ENCODE measurements at places on chromosomes 12 and 14.

- DNase-seq = no peak
These were observed 119.3 kb downstream of the DAD1 start for GRCh38 chr14:22469538-22470303.

DNA sequence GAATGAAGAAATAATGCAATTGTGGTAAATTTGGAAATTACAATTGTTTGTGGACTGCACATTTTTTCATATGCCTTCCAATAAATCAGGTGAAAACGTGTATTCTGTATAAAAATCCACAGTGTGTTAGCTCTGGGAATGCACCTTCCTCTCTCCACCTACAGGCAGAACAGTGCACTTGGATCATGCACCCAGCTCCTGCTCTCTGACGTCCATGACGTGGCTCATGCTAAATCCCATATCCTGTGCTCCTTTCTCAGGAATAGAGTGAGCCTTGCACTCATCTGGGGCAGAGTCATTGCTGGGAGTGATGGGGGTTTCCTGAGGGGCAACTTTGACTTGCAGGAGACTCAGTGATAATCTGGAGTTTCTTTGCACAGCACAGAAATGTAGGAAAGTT, 1282.1 kb downstream of the TMEM121 start:
- DNase-seq = no peak

- no peak for DNase-seq
These were observed 312.2 kb upstream of the ATP2B1 start for GRCh38 chr12:90020881-90021280.

GRCh38 chr12:52591521-52591920, 9.7 kb downstream of the KRT72 start:
- no peak for DNase-seq

DNA sequence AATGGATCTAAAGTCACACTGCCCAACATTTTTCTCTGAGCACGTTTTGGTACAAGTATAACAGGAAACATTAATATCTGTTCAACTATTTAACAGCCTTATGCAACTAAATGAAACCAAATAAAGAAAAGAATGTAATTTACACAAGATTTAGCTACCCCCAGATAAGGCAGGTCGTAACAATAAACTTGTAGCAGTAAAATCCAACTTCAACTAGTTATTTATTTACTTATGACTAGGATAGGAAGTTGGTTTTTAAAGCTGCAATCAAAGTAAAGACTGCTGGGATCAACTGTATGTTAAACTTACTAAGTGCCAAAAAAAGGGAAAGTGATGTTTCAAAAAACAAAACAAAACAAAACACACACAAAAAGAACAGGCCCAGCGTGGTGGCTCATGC, 30.9 kb downstream of the FERMT2 start:
- no peak for DNase-seq
